Right cardiac atrium (tissue), 5 donors: ENCODE measurements at places on chromosomes 2 and 18. TPM values are rescaled to one million over a fixed set of nuclear protein-coding genes. Genes with fewer than 3 reads are reported as not detected.

- DNase-seq, result no peak
Observed at GRCh38 chr2:75994759-75995158, 284.0 kb upstream of the GCFC2 start.

DNA sequence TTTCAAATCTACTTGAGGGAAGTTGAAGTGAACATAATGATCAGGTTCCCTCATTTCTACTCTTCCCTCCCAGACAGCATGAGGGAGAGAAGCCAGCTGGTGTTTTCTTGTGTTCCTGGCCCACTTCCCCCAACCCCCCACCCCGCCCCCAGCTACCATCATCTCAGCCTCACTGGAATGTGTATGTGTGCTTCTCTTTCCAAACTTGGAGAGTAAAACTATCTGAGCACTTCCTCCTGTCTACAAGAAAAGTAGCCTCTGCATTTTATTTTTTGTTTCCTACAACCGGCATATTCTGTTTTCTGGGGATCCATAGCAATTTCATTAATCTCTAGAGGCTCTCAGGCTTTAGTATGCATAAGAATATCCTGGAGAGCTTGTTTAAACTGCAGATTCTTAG, 53.6 kb upstream of the GRHL1 start:
- DNase-seq, result no peak

DNA sequence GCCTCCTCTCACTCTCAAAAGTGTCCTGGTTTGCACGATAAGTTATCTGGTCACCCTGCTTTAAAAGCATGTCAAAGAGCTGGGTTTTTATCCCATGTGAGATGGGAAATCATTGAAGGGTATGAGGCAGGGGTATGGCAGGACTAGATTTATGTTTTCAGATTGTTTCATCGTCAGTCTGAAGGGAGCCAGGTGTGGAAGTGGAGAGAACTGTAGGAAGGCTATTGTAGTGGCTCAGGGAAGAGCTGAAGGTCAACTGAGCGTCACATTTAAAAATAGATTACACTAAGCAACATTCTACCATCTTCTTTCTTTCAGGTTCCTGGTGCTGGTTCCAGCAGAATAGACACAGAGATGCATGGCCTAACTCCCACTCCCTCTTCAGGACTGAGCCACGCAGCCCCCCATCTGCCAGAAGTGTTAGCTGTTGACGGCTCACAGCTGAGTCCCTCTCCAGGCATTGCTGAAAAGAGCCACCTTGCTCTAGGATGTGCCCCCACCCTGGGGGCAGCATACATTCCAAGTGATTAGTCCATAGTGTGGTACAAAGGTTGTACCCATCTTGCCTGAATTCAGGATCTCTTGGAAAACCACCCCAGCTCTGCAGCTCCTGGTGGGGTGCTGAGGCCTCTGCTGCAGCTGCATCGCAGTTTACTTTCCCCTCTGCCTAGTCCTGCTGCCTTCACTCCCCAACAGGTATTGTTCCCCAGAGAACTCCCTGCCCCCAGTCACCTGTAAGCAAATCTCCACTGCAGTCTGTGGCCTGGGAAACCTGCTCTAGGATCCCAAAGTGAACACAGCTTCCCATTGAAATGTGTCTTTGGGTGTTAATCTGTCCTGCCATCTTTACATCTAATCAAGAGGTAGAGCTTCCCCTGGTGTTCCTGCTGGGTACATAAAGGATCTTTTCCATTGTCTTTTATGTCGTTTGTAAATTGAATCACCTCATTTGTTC, 79.5 kb upstream of the KLF7 start:
- no peak for DNase-seq

- peak; percentile 57 for DNase-seq
Observed at GRCh38 chr2:109335631-109336176, 206.7 kb downstream of the SH3RF3 start.

DNA sequence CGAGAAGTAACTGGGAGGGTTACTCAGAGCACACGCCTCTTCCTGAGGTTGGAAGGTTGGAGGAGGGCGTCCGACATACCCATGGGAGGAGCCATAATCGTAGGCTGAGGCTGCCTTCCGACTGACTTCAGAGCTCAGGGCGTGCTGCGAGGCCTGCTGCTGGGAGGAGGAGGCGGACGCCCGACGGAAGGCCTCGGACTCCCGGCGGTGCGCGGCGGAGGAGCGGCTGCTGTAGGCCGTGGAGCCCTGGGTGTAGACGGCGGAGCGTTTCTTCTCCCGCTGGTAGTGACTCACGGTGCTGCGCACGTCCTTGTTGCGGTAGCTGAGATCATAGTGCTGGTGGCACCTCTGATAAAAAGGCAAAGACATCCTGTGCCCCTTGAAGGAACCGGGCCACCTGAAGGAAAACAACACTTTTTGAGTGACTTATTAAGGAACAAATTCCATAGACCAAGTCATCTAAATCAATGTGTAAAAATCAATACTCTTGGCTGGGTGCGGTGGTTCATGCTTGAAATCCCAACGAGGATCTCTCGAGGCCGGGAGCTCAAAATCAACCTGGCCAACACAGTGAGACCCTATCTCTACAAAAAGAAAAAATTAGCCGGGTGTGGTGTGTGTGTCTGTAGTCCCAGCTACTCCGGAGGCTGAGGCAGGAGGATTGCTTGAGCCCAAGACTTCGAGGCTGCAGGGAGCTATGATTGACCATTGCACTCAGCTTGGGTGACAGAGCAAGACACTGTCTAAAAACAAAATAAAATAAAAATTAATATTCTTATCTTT, 4.7 kb downstream of the MYOM1 start:
- no peak for DNase-seq

GRCh38 chr2:72013726-72014125, 133.9 kb downstream of the CYP26B1 start:
- DNase-seq, result no peak

DNA sequence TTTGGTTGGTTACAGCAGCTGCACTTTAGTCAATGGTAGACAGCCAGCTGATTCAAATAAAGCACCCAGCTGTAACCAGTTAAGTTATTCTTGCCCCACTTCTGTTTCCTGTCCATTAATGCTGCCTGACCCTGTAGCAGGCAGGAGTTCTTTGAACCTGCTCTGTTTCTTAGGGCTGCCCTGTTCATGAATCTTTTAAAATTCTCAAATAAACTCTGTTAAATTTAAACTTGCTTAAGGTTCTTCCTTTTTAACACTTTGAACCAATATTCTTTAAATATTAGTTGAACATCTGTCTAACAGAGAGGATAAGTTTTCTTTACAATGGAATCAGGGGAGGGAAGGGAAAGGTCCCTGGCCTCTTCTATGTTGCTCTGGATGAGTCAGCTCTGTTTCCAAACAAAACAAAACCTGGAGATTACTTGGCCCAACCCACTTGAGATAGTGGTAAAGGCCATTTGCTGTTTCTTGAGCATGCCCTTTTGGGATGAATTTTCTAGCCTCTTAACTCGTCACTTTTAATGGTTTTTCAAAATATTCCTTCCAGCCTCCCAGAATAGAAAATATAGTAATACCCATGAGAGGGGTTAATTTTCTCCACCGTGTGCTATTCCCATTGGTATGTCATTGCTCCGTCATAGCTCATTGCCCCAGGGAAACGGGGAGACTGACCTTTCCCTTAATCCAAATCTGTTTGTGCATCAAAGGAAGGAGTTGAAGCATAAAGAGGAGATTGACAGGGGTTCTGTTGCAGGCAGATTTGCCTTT, 112.1 kb upstream of the FHL2 start:
- DNase-seq, result no peak

DNA sequence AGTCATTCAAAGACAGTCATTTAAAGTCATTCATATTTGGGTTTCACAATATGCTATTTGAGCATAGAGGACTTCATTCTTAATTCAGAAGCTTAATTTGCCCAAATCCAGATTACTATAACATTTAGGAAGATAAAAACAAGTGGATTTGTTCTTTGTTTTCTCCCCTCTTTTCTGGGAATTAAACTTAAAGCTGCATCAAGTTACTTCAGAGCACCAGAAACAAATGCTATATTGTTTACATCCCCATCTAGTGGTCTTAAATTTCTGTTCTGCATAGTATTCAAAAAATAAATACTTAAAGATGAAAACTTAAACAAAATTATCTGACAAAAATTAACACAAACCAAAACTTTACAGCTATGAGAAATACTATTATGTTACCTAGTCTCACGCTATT, 34.7 kb upstream of the MARCHF7 start:
- DNase-seq, result no peak

DNA sequence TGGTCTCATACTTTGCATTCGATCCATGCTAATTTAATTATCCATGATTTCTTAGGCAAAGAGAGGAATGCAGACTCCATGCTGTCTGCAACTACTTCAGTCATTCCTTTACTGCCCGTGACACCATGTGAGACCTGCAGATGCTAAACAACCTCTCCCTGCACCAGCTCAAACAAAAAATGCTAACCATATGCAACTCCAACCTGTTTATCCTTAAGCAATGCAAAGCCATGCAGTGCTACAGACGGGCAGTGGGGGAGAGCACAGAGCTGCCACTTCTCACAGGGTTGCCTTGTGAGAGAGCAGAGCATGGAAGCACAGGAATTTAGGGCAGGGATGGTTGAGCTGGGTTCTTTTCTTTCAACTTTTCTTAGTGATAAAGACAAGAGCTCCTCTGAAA, 74.9 kb upstream of the KLHL14 start:
- DNase-seq, result no peak

DNA sequence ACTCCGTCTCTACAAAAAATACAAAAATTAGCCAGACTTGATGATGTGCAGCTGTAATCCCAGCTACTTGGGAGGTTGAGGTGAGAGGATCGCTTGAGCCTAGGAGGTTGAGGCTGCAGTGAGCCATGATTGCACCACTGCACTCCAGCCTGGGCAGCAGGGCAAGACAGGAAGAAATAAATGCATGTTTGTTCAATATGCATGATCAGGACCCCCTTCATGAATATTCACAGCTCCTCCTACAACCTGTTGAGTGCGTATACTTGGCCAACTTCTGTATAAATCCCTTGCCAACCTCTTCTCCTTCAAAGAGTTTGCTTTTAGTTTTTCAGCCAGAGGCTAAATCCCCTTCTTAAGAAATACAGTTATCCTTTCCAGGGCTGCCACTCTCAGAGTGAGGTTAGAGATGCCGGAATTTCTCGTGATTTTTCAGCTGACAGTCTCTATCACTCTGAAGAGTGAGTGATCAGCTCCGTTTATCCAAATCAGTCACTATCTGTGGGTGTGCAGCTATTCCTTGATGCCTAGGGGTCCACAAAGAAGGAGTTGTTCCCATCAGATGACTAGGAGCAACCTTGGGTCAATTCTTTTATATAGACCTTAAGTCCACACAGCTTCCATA, 39.2 kb downstream of the FAM161A start:
- DNase-seq, result no peak

DNA sequence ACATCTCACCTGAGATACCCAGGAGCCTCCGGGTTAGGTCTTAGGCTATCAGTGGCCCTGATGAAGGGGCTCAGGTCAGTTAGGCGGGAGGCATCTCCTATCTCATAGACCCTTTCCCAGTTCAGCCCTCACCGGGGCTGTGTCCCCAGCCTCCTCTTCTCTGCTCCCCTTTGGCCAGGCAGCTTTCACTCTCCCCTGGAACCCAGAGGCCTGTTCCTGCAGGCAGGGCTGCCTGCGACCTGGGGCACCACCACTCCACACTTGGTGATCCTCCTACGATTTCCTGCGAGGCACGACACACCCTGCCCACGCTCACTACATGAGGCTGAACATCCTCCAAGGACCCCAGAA, 51.2 kb downstream of the SFXN5 start:
- DNase-seq, result no peak

- DNase-seq, result peak; percentile 33
Observed at GRCh38 chr2:233350708-233351107, 3.6 kb upstream of the DGKD start.

- DNase-seq, result no peak
Observed at GRCh38 chr18:26511339-26512071, 36.8 kb downstream of the KCTD1 start.

DNA sequence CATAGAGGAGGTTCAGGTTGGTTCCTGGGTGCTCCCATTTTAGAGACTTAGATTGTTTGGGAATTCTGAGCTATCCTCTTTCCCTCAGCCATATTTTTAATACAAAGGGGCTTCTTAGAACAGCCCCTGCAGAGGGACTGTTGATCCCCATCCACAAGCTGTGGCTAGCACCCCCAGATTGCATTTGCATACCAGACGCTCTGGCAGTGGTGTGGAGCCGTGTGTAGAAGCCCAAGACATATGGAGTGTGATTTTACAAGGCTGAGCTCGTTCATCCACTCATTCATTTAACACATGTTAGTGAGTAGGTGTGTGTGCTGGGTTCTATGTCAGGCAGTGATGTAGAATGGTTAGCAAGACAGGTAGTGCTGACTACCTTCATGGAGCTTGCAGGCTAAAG, 166.7 kb upstream of the BOD1L2 start:
- no peak for DNase-seq

DNA sequence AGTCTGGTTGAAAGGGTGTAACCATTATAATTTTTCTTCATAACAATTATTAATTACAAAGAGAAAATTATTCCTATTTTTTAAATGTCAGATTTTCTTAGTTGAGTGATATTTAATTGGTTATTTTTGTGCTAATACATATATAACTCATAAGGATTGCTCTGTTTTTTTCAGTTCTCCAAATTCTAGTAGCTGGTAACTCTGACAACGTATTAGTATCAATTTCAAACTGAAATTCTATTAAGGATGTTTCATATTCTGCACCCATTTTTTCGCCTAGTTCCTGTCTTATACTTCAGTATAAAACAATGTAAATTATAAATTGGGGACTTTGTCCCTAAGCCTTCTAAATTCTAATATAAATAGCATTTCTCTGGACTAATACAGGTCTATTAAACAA, 81.0 kb downstream of the R3HDM1 start:
- no peak for DNase-seq

DNA sequence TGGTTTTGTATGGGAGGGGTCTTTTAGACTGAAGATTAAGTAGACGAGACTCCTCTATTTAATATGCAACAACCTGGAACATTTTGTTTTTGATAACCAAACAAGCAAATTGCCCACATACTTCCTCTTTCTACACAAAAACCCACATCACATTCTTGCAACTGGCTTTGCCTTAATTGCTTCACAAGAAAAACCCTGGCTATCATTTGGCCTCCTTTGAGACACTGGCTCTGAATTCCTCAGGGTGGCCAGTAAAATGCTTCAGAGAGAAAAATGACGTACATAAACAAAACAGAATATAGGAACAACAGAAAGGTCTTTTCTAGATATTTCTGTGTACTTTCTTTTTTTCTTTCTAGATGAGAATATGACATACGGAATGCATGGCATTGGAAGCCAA, 103.0 kb downstream of the TRIB2 start:
- DNase-seq, result no peak

- DNase-seq, result no peak
Observed at GRCh38 chr18:12041561-12041960, 52.1 kb upstream of the ANKRD62 start.

Gene ACVR1C
- 1.0 TPM for total RNA-seq

Gene IKZF2
- total RNA-seq, result 6.1 TPM

Gene DNAH6
- 0.26 TPM for total RNA-seq

Gene ABHD1
- total RNA-seq, result 4.7 TPM

Gene AQP12B
- total RNA-seq, result not detected

Gene TDRD15
- total RNA-seq, result not detected

Gene SNED1
- total RNA-seq, result 15.8 TPM

Gene RAD51AP2
- total RNA-seq, result 0.48 TPM
